ENCODE measurements at places on chromosomes 3 and 15.

- no peak for DNase-seq
Observed at GRCh38 chr3:183033746-183034145, 53.4 kb upstream of the DCUN1D1 start.

DNA sequence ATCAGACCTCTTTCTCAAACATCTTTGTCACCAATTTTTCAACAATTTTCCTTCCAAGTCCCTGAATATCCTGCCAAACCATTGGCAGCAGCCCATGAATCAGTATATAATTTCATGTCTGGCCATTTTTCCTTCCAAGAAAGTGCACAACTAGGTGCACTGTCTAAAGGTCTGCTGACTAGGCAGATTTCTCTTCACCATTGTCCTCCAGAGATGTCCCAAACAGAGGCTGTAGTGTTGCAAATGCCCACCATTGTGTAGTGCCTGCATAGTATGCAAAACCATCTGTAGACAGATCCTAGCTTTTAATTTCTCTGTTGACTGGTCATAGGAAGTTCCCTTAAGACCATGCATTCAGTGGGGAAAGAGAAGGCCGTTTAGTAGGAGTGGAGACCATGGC is 25.0 kb upstream of the GOLGA6L2 start:
- no peak for DNase-seq

DNA sequence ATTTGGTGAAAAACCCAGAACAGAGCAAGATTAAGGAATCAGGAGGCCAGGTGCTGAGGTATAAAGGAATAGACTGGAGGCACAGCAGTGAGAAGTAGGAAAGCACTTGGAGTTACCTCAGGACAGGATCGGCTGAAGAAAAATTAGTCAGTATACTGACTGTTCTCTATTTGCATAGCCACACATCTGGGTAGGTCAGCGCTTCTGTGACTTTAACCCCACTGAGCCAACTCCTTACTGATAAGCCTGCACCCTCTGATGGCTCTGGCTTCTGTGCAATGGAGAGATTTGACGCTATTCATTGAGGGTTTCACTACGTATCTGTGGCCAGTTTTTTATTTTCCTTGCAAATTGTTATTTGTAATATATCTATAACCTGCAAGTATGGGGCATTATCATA is 22.3 kb downstream of the MECOM start:
- no peak for DNase-seq

DNA sequence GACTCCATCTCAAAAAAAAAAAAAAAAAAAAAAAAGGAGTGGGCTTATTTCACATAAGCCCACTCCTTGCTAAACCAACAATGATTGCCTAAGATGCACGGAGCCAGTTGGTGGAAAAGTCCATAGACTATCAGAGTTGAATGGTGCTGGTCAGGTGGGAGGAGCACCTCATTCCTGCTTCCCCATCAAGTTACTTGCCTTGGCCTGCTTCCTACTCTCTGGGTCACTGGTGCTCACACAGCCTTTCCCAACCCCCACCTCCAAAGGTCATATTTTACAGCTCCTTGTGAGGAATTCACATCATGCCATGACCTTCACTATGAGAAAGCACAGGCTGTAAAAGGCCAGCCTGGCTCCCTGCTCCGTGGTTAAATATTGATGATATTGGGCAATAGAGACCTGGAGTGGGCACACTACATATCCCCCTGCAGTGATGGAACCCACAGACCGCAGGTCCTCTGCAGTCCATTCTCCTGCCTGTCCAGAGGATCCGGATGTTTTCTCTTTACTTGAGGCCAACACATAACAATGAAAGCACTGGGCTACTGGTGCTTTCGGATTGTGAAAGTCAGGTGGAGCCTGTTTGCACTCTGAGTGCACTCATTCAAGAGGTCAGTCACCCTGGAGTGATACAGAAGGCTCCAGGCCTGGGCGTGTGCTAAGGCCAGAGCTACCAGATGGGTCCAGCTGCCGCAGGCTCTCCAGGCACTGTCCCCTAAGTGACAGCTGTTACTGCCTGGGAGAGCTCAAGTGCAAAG is at the start of gene SLC51B:
Gene SLC51B (plus strand): TSS at position 664 of the 758 bp plus-strand sequence. CDS start 4,618 bp downstream, outside the sequence.
- DNase-seq: no peak

DNA sequence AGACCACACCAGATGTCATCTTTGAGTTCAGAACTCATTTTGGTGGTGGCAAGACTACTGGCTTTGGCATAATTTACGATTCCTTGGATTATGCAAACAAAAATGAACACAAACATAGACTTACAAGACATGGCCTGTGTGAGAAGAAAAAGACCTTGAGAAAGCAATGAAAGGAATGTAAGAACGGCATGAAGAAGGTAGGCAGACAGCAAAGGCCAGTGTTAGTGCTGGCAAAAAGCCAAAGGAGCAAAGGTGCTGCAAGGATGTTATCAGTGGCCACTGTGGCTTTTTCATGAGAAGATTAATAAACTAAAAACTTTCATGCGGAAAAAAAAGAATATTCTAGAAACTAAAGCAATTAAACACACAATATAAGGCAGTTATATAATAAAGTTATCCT is 21.9 kb downstream of the AAGAB start:
- no peak for DNase-seq

GRCh38 chr15:72536506-72536905 is 62.4 kb downstream of the ARIH1 start:
- no peak for DNase-seq

DNA sequence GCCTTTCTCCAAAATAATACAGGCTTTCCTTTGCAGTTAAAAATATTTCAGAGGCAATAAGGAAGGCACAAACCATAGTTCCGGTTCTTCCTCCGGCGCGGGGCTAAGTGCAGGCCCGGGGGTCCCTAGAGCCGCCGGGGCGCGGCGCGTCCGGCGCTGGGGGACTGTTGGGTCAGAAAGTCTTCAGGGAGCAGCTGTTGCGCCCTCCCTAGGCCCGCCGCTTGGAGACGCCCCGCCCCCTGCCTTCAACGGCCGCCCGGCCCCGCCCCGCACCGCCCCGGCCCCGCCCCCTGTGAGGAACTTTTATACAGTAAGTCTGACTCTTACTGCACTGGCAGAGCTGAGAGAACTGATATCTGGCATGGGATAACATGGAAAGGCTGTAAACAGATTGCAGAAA is 283.1 kb upstream of the ARL6 start:
- no peak for DNase-seq

DNA sequence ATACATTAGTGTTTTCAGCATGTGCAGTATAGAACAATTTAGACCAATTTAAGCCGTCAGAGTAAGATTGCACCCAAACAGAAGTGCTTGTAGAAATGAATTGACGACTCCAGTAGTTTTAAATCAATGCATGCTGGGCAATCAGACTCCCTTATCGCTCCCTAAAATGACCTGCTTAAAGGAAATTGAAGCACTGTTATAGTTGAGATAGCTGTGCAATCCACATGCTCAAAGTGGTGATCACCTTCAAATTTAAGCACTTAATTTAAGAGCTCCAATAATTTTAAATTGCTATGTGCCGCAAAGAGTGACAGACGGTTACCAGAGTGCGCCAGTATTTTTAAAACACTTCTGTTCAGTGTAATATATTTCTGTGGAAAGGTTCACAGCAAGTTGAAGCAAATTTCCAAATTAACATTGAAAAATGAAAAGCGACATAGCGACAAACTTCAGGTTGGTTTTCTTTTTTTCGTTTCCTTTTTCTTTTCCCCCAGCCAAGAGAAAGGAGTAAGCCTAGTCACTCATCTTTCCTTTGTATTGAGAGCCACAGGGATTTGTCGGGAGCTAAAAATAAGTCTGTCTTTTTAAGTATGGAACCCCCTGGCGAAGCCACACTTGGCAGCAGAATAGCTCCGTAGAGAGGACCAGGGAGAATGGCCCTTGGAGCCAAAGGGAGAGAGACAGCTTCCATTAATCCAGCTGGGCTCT is 436.4 kb upstream of the RBMS3 start:
- no peak for DNase-seq

DNA sequence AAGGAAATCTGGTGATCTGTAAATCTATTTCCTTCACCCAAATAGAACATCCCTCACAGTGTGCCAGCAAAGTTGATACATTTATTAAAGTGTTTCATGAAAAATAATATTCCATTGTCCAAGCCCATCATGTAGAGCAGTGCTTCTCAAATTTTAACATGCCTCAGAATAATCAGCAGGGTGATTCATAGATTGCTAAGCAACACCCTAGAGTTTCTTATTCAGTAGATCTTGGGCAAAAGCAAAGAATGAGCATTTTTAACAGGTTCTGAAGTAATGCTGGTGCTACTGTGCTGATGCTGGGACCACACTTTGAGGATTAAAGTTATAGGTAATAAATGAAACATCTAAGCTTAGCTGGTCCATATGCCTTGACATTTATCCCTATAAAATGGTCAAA is 210.5 kb downstream of the ZIC4 start:
- DNase-seq: no peak

DNA sequence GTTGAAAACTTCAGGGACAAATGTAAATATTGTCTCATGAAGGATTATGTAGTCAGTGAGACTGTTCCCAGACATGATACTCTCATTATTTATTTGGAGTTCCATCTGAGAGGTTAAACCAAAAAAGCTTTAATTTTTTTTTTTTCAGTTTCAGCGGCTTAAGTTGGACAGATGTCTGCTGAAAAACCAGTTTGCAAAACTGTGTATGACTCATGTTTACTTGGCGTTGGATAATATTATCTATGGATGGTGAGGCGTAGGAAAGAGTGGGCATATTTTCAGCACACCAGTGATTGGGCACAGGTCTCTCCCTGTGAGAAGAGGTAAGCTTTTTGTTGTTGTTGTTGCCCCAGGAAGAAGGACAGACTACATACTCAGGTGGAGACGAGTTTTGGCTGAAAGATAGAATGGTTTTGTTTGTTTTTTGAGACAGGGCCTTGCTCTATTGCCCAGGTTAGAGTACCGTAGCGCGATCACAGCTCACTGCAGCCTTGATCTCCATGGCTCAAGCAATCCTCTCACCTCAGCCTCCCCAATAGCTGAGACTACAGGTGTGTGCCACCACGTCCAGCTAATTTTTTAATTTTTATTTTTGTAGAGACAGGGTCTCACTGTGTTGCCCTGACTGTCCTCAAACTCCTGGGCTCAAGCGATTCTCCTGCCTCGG is 16.4 kb upstream of the ANXA2 start:
- no peak for DNase-seq

DNA sequence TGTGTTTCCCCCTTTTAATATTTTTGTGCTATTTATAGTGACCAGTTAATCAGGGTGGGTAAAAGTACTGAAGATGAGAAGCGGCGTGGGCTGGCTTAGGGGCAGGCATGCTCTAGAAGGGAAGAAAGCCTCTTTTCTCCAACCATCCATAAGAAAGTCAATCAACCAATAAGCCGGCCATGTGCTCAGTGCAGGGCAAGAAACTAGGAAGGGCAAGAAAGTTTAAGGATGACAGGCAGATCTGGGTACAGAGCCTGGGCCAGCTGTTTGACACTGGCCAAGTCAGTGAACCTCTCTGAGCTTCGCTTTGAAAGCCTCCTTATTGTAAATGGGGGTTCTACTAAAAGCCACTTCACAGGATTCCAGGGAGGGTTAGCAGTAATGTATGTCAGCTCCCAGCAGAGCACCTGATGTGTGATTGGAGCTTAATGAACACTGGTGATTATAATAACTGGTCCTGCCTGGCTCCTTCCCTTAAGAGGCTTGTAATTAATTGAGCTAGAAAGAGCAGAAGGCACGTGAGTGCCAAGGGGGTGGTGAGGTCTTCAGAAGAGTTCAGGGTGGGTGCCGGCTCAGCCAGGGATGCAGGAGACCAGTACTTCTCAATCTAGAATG is 5.7 kb upstream of the CHRNA3 start:
- no peak for DNase-seq

- DNase-seq: no peak
Observed at GRCh38 chr3:42708611-42709151, 6.1 kb upstream of the HHATL start.

DNA sequence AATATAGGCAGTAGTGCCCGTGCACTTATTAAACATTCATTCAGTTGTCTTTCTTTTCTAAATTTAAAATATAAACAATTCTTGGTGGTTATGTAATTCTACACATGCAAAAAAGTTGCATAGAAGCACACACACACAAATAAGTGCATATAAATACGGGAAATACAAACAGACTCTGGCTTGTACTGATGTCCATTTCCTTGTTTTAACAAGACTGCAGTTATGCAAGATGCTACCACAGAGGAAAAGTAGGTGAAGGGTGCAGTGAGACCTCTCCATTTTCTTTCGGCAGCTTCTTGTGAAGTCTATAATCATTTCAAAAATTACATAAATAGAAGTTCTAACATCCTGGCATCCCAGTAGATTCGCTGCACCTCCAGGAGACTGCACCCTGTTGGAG is 130.6 kb upstream of the BCL6 start:
- DNase-seq: no peak

DNA sequence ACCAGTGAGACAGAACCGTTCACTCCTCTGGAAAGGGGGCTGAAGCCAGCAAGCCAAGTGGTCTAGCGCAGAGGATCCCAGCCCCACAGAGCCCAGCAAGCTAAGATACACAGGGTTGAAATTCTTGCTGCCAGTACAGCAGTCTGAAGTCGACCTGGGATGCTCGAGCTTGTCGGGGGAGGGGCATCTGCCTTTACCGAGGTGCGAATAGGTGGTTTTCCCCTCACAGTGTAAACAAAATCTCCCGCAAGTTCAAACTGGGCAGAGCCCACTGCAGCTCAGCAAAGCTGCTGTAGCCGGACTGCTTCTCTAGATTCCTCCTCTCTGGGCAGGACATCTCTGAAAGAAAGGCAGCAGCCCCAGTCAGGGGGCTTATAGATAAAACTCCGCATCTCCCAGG is 11.4 kb downstream of the CEP97 start:
- DNase-seq: no peak

- DNase-seq: no peak
Observed at GRCh38 chr15:68821190-68821840, 620 bp upstream of the ANP32A start.

GRCh38 chr3:39410893-39411292 is 4.4 kb downstream of the RPSA start:
- no peak for DNase-seq

- no peak for DNase-seq
Observed at GRCh38 chr15:101078669-101079323, 159.6 kb downstream of the LRRK1 start.

DNA sequence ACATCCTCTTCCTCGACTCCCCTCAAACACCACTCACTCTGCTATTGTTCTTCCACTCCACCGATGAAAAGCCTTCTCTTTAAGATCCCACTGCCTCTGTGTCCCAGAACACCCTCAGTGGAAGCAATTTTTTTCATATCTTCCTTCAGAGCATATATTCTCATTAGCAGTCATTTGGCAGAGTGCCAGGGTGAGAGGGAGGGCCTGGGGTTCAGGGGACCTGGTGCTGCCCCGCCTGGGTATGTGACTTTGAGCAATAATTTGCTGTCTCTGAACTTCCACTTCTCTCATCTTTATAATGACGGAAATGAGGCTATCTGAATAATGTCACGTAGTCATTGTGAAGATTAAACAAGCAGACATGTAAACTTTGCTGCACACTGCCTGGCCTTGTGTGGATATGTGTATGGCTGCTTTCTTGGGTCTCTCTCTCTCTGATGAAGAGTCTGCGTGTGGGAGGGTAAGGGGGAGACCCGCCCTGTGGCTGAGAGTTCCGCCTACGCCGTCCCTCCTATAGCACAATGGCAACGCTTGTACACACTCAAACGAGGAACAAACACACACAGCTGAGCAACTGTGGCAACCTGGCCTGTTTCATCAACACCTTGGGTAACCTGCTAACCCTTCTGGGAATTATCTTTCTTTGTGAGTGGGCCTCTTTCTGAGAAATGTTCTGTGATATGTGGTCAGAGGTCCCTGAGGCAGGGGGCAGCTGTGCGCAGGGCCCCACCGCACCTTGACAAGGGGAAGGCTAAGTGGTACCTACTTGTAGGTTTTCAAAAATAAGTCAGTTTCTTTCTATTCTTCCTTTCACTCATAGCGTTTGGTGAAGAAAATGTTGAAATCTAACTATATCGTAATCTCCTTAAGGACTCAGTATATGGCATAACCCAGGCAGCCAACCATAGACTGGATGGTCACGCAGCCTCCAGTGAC is 369.8 kb downstream of the SV2B start:
- DNase-seq: peak; percentile 50

Measured in stimulated activated CD4-positive, alpha-beta T cell treated with anti-CD3 and anti-CD28 coated beads, Interleukin-12 subunit alpha, Interleukin-12 subunit beta, amount 100 ng/mL, for 48 hours (primary cell).